Activated T-cell treated with anti-CD3 and anti-CD28 coated beads, Interleukin-2, amount 50 U/mL, for 72 hours (primary cell): ENCODE measurements at places on chromosomes 4 and X.
A peak's percentile ranks its signal among the peaks of the same experiment; 100 is the strongest.

DNA sequence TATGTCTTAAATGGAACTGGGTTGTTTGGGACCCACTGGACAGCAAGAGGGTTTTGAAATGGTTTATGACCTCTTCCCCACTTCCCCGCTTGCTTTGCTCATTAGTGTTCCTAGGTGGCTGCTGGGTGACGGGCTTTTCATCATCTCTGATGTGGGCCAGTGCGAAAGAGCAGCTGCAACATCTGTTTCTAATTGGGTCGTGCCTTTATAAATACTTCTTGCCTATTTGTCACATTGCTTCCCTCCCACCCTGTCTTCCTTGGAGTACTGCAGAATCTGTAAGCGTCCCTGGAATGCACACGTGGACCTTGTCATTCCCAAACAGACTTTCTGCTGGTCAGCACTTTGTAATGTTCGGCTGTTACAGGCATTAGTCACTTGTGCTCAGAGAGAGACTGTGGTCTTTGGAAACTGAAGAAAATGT, 35.2 kb downstream of the SEPTIN11 start:
- no peak for DNase-seq
- H3K27ac ChIP-seq = no peak overlapping the region
- peaks cover 51% of the 10 kb centered on the region for H3K4me1 ChIP-seq
- no peaks in the 10 kb centered on the region for H3K36me3 ChIP-seq
- peaks cover 18% of the 10 kb centered on the region for H3K27me3 ChIP-seq

DNA sequence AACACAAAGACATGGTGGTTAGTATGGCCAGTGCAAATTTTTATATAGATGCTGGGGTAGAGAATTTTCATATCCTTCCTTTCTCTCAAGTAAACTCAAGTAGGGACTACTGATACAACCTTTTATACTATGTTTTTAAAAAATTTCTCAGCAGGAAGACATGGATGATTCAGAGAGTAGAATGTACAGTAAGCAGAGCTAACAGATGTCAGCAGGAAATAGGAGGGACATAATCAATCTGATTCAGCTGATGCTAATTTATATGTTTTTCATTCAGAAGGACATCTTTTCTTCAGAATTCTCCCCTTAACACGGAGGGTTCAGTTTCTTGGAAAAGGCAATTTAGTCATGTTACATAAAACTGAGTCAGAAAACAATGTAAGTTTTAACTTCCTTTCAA, 95.4 kb downstream of the GRIA2 start:
- no peaks in the 10 kb centered on the region for H3K4me1 ChIP-seq
- H3K36me3 ChIP-seq = no peaks in the 10 kb centered on the region
- H3K4me3 ChIP-seq = no peak overlapping the region
- H3K27me3 ChIP-seq = no peaks in the 10 kb centered on the region
- no peak overlapping the region for H3K27ac ChIP-seq
- DNase-seq = no peak

GRCh38 chr4:37685823-37686372, 278 bp downstream of the RELL1 start:
- peak; percentile 59 for DNase-seq
- no peaks in the 10 kb centered on the region for H3K27me3 ChIP-seq
- peaks cover 38% of the 10 kb centered on the region for H3K4me1 ChIP-seq
- peak overlapping the region; percentile 85 for H3K4me3 ChIP-seq
- H3K36me3 ChIP-seq = peaks cover 4% of the 10 kb centered on the region
- peak overlapping the region; percentile 96 for H3K27ac ChIP-seq

DNA sequence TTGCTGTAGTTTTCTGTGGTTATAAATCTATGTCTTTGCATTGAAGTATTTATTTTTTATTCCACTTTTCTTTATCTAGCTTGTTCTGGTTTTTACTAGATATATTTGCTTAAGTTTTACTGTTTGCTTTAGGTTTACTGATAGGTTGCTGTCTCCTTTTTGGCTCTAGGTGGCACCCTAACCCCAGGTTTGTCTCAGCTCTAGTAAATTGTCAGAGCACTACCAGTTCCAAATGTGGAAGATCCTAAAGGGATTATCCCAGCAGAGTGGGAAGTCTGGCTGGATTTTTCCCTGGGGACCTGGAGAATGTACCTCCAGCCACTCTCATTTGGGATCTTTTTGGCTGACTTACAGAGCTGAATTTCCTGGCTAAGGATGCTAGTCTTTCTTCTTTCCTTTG, 106.1 kb downstream of the PBDC1 start:
- H3K36me3 ChIP-seq = no peaks in the 10 kb centered on the region
- H3K4me3 ChIP-seq = no peak overlapping the region
- peaks cover 33% of the 10 kb centered on the region for H3K27me3 ChIP-seq
- DNase-seq = peak; percentile 33
- no peaks in the 10 kb centered on the region for H3K4me1 ChIP-seq

GRCh38 chrX:100883654-100884053, 9.5 kb upstream of the NOX1 start:
- no peak overlapping the region for H3K27ac ChIP-seq
- H3K4me1 ChIP-seq = peaks cover 5% of the 10 kb centered on the region
- H3K27me3 ChIP-seq = peaks cover 41% of the 10 kb centered on the region
- DNase-seq = no peak
- H3K4me3 ChIP-seq = no peak overlapping the region

DNA sequence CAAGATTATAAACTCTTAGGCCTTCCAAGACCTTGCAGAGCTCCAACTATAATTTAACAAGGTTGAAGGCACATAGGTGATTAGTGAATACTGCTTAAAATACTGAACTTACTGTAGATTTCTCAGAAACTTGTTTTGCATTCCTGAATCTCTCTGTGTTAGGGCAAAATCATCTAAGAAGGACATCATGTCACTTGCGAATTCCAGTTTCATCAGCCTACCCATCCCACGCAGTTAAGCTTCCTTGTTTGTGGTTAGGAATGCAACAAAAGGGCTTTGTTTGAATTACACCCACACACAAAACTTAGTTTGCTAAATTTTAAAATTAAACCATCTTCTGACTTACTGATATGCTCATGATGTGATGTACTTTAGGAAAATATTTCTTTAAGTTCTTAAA, 174.0 kb downstream of the SOWAHB start:
- peaks cover 33% of the 10 kb centered on the region for H3K27me3 ChIP-seq
- DNase-seq = no peak
- H3K27ac ChIP-seq = no peak overlapping the region
- H3K4me3 ChIP-seq = no peak overlapping the region
- peaks cover 12% of the 10 kb centered on the region for H3K4me1 ChIP-seq

- H3K27ac ChIP-seq = no peak overlapping the region
- no peak for DNase-seq
- H3K4me3 ChIP-seq = no peak overlapping the region
- peaks cover 38% of the 10 kb centered on the region for H3K27me3 ChIP-seq
Observed at GRCh38 chrX:111035991-111036390, 60.0 kb upstream of the PAK3 start.

GRCh38 chrX:17968367-17968766, 107.3 kb upstream of the RAI2 start:
- no peaks in the 10 kb centered on the region for H3K27me3 ChIP-seq
- H3K27ac ChIP-seq = no peak overlapping the region
- H3K4me1 ChIP-seq = no peaks in the 10 kb centered on the region
- H3K36me3 ChIP-seq = no peaks in the 10 kb centered on the region

GRCh38 chr4:102627831-102628523, 126.8 kb downstream of the NFKB1 start:
- no peaks in the 10 kb centered on the region for H3K36me3 ChIP-seq
- no peaks in the 10 kb centered on the region for H3K27me3 ChIP-seq
- peak overlapping the region; percentile 74 for H3K4me3 ChIP-seq
- peak; percentile 46 for DNase-seq
- peak overlapping the region; percentile 18 for H3K27ac ChIP-seq

DNA sequence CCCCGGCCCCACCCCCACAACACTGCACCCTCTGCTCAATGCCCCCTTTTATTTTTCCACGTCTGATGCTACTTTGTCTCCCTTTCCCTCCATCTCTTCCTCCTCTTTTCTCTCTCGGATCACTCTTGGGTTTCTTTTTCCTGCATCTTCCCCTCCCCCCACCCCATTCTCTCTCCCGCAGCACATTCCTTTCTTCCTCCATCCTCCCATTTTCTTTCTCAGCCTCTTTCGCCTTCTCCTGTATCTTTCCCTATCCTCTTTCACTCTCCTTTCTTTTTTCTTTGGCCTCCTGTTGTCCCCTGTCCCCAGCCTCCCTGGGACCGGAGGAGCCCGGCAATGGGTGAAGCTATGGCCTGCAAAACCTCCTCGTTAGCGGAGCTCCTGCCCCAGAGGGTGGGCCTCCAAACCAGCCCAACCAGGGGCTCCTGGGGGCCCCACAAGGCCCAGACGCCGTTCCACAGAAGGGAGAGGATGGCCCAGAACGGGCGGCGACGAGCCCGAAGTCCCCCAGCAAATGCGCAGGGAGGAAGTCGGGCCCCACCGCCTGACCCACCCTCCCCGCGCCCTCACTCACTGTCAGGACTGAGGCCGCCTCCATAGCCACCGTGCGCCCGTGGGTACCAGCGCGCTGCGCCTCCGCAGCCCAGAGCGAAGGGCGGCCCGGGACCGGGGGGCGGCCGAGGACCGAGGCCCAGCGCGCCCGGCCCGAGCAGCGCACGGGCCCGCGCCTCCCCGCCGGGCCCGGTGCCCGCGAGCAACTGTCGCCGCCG, 807 bp downstream of the HMX1 start:
- peaks cover 72% of the 10 kb centered on the region for H3K27me3 ChIP-seq
- no peak overlapping the region for H3K27ac ChIP-seq
- peaks cover 8% of the 10 kb centered on the region for H3K36me3 ChIP-seq

GRCh38 chr4:13892739-13893105, 265.2 kb upstream of the BOD1L1 start:
- no peaks in the 10 kb centered on the region for H3K36me3 ChIP-seq
- H3K27ac ChIP-seq = no peak overlapping the region
- H3K27me3 ChIP-seq = peaks cover 12% of the 10 kb centered on the region
- H3K4me1 ChIP-seq = peaks cover 17% of the 10 kb centered on the region
- no peak overlapping the region for H3K4me3 ChIP-seq

GRCh38 chr4:52595001-52595400, 64.1 kb downstream of the USP46 start:
- H3K27me3 ChIP-seq = no peaks in the 10 kb centered on the region
- H3K4me1 ChIP-seq = no peaks in the 10 kb centered on the region
- DNase-seq = no peak
- no peak overlapping the region for H3K27ac ChIP-seq

GRCh38 chrX:48909703-48910294, 1.6 kb downstream of the SLC35A2 start:
- H3K36me3 ChIP-seq = peaks cover 9% of the 10 kb centered on the region
- H3K27ac ChIP-seq = no peak overlapping the region
- peak; percentile 43 for DNase-seq

DNA sequence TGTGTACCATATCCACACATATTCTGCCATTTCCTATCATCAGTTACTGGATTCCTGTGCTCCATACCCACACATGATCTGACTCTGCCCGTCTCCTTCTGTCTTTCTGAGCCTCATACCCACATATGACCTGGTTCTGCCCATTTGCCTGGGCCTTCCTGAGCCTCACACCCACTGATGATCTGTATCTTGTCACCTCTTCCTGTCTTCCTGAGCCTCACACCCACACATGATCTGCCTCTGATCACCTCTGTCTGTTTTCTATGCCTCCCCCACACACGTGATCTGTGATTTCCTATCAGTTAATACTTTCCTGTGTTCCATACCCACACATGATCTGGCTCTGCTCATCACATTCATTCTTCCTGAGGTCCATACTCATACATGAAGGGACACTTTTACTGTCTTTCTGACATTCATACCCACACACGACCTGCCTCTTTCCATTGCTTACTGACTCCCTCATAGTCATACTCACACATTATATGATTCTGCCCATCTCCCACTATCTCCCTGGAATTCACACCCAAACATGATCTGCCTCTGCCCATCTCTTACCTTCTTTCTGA, 32.5 kb downstream of the SCML1 start:
- H3K27ac ChIP-seq = no peak overlapping the region
- no peaks in the 10 kb centered on the region for H3K4me1 ChIP-seq
- no peak for DNase-seq
- H3K4me3 ChIP-seq = no peak overlapping the region
- no peaks in the 10 kb centered on the region for H3K27me3 ChIP-seq
- no peaks in the 10 kb centered on the region for H3K36me3 ChIP-seq

GRCh38 chr4:41012293-41012692, 202.0 kb downstream of the APBB2 start:
- no peaks in the 10 kb centered on the region for H3K36me3 ChIP-seq
- no peaks in the 10 kb centered on the region for H3K27me3 ChIP-seq

DNA sequence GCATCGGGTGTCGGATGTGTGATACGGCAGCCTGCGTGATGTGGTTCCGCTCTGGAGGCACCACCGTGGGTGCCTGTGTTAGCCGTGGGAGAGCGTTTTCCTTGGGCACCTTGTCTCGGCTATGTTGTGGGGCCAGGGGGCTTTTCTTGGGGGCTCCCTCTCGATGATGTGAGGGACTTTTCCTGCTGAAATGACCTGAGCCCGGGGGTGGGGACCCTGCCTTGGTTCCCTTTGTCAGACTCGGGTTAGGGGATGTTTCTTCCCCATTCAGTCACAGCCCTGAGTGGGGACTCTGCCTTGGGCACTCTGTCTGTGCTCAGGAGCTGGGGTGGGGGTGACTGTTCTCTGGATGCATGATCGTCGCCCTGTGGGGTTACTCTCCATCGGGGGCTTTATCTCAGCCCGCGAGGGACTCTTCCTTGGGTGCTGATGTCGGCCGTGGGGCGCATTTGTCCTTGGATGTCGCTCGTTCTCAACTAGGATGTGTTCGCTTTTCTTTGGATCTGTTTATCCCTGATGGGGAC, 26.7 kb downstream of the CT45A3 start:
- peaks cover 15% of the 10 kb centered on the region for H3K27me3 ChIP-seq
- H3K36me3 ChIP-seq = no peaks in the 10 kb centered on the region
- no peak overlapping the region for H3K27ac ChIP-seq

GRCh38 chrX:23841847-23842522, 59.0 kb downstream of the SAT1 start:
- no peaks in the 10 kb centered on the region for H3K27me3 ChIP-seq
- H3K36me3 ChIP-seq = no peaks in the 10 kb centered on the region
- no peak overlapping the region for H3K4me3 ChIP-seq
- H3K4me1 ChIP-seq = no peaks in the 10 kb centered on the region
- no peak for DNase-seq

DNA sequence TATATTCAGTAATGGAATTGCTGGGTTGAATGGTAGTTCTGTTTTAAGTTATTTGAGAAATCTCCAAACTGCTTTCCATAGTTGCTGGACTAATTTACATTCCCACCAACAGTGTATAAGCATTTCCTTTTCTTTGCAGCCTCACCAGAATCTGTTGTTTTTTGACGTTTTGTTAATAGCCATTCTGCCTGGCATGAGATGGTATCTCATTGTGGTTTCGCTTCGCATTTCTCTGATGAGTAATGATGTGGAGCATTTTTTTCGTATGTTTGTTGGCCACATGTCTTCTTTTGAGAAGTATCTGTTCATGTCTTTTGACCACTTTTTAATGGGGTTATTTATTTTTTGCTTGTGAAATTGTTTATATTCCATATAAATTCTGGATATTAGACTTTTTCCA, 13.6 kb upstream of the MAGED4B start:
- peaks cover 55% of the 10 kb centered on the region for H3K27me3 ChIP-seq
- no peaks in the 10 kb centered on the region for H3K36me3 ChIP-seq
- H3K4me1 ChIP-seq = no peaks in the 10 kb centered on the region

- H3K36me3 ChIP-seq = peaks cover 1% of the 10 kb centered on the region
- H3K4me1 ChIP-seq = peaks cover 33% of the 10 kb centered on the region
- no peak for DNase-seq
- H3K27me3 ChIP-seq = no peaks in the 10 kb centered on the region
- no peak overlapping the region for H3K4me3 ChIP-seq
Observed at GRCh38 chr4:67714955-67715354, 14.0 kb upstream of the UBA6 start.
